ENCODE measurements at places on chromosomes 7 and 10.

DNA sequence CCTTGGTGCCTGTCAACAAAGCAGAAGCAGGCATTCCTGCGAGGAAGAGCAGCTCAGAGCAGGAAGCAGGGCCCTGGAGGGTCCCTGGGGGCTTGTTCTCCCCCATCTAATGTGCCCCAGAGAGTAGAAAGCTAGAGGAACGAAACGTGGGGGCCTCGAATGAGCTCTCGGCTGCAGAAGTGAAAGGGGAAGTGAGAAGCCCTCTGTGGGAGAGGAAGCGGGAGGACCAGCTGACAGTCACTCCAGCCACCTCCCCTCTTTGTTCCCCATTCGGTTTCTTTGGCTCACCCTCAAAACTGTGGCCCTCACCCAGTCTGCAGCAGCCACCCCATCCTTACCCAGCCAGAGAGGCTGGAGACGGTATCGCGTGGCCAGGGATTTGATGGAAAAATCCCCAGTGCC is 25.0 kb downstream of the C10orf105 start:
- DNase-seq: peak; percentile 89

GRCh38 chr10:15395935-15396334 is 24.8 kb upstream of the FAM171A1 start:
- no peak for DNase-seq

GRCh38 chr10:24237801-24238395 is 29.0 kb downstream of the KIAA1217 start:
- no peak for DNase-seq

DNA sequence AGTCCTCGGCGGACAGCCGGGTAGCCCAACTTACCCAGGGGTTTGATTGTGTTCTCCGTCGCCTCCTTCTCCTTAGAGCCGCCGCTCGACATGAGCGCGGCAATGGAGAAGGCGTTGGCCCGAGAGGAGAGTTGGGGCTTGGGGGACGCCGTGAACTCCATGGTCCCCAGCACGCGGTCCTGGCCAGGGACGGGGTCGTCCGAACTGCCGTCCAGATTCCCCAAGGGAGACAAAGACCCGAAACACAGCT is 515 bp downstream of the TBX20 start:
- DNase-seq: no peak

DNA sequence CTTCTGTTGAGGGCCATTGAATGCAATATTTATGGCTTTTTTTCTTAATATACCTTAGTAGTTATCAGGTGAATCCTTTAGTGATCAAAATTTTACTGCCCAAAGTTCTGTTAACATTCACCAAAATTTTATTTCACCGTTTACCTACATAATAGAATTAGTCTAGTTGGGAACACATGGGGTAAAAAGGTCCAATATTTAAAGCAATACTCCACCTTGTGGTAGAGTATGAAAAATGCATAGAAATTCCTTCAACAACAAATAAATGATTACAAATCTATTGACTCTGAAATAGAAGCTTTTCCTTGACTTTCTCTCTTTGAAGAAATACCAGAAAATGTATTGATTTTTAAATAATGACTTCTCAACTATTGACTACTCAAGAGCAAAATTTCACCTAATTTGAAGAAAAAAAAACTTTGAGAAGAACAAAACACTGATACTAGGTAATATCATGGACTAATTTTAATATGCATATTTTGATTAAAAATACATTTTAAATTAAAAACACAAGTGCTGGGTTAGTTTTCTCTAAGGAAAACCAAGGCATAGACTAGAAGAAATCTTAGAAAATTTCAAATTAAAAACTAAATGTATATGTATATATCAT is 43.3 kb downstream of the POLR1F start:
- DNase-seq: peak; percentile 37

- DNase-seq: no peak
Measured at GRCh38 chr7:111690364-111691111, 128.2 kb upstream of the IMMP2L start.

- DNase-seq: no peak
Measured at GRCh38 chr10:62562101-62562500, 187.9 kb downstream of the ZNF365 start.

DNA sequence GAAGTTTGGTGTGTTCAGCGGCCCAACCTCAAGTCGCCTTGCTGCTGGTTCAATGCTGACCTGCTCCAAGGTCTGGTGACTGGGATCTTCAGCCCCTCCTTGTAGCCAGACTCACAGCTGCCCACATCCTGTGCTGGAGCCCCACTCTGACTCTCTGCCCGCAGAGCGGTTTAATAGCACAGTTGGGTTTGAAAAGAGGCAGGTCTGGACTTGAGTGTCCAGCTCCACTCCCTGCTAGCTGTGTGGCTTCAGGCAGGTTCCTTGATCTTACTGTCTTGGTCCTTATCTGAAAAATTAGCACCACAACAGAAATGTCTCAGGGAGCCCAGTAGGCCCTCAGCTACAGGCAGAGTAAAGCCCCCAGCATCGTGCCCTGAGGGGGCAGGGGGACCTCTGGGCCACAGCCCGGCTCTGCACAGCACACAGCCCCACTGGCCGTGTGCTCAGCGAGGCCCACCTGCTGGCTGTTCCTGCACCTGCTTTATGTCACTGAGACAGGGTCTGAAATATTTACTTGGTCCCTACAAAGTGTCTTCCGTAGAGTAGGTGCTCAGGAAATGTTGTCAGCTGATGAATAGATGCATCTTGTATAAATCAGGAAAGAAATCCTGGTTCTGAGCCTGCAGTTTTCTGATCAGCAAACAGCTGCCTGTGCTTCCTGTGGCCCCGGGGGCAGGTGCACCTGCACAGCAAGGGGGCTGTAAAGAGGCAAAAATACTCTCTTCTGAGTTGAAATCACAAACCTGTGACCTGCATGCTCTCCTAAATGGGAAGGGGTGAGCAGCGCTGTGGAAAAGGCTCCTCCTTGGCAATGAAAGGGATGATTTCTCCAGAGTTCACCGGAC is 155.5 kb downstream of the SVIL start:
- no peak for DNase-seq

DNA sequence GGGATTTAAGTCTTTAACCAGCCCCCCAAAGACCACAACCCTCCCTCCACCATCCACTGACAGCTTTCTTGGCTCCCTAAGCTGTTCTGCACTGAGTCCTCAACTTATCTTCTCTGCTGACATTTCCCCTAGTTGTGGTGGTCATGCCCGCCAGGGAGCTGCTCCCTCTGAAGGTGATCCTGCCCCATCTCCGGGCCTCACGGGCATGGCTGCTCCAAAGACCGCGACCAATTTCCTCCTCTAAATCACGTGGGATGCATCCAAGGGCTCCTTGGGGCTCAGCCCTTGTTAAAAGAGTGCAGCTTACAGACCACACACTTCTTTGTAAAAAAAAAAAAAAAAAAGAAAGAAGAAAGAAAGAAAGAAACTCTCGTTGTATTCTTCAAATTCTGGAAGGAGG is 27.1 kb upstream of the KLF6 start:
- no peak for DNase-seq

- DNase-seq: peak; percentile 57
Measured at GRCh38 chr7:137757146-137757925, 89.4 kb downstream of the DGKI start.

DNA sequence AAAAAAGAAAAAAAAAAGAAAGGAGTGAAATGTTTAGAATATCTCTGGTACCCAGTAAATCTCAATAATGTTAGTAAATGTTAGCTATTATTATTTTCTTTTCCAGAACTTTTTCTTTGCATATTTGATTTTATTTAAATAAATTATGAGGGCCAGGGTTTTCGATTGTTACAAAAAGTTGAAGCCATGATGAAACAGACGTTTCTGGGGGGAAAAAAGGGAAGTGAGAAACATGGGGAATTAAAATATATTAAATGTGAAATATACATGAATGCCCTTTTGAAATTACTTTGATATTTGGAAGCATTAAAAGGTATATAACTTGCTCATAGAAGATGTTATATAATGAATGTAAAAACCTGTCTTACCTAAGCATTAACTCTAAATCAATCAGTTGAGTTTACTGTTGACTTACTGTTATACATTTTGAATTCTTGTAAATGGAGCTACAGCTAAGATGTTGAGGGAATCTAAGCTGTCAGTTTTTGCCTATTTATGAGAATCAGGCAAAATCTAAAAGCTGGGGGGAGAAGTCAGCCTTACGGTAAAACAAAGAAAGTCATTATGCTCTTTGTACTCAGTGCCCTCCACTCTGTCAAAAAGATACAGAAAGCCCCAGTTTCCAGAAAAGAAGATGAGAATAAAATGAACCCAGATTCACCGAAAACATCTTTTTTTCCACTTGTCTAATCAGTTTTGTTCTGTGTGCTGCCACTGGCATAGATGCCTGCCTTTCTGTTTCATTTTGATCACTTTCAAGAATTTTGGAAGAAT is 30.0 kb upstream of the KDM7A start:
- peak; percentile 40 for DNase-seq

DNA sequence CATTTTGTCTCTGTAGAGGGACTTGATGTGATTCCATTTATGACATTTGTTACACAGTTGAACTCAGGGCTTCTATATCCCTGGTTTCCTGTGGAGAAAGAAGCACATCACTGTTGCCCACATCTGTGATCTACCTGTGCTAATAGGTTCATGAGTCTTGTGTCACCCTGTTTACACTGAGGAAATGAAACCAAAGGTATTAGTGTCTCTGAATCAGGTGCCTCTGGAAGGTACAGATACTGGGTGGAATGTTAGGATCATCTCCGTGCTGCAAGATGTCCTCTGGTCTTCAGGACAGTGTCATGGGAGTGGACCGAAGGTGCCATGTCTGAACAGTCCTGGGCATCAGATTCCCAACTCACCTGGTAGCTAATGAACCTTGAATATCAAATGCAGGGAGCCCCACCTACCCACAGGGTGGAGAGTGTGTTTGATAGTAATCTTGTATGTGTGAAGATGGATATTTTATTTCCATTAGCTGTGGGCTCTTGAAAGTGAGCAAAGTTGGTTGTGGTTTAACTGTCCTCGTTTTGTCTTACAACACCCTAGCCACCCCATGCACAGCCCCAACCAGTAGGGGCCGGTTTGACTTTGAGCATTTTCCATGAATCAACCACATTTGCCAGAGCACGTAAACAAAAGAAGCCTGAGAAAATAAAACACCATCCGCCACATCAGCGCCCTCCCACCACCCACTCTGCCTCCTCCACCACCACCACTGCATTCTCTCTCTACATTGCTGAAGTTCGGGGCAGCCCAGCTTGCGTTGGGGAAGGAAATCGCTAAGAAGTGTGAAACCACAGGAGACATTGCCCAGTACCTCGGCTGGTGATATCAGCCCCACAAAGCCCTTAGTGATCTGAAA is 40.7 kb downstream of the TARP start:
- DNase-seq: peak; percentile 62
